Lung (tissue), 17 donors: ENCODE measurements at places on chromosomes 1 and 21. TPM values are rescaled to one million over a fixed set of nuclear protein-coding genes. Genes with fewer than 3 reads are reported as not detected.

Gene CXADR
- 25.2 TPM for total RNA-seq

DNA sequence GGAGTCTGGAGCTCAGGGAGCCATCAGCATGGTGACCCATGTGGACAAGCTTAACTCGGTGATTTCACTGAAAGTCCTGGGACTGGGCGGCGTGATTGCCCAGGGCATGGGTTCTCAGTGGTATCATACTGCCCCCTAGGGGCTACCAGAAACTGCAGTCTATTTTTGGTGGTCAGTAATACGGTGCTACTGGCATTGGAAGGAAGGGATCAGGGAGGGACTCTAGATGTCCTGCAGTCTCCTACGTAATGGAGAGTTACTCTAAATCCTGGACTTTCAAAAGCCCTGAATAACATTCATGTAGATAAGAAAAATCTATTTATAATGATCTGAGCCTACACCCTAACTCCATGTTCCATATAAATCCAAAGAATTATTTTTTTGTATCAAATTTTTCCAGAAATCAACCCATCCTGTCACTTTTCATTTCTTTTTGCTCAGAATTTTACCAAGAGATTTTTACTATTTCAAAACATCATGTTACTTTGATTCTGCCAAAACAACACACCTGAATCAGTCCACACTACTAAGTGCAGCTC, 37.3 kb downstream of the PABPC4 start:
- no peak overlapping the region for H3K4me3 ChIP-seq
- no peaks in the 10 kb centered on the region for H3K27me3 ChIP-seq
- H3K27ac ChIP-seq: no peak overlapping the region
- peaks cover 7% of the 10 kb centered on the region for H3K36me3 ChIP-seq

Gene CENPF
- 2.0 TPM for total RNA-seq

GRCh38 chr21:42272984-42273600, 42.1 kb downstream of the TFF3 start:
- no peak for DNase-seq
- no peak overlapping the region for H3K27ac ChIP-seq
- peaks cover 34% of the 10 kb centered on the region for H3K36me3 ChIP-seq
- H3K27me3 ChIP-seq: no peaks in the 10 kb centered on the region
- no peak overlapping the region for H3K4me3 ChIP-seq

DNA sequence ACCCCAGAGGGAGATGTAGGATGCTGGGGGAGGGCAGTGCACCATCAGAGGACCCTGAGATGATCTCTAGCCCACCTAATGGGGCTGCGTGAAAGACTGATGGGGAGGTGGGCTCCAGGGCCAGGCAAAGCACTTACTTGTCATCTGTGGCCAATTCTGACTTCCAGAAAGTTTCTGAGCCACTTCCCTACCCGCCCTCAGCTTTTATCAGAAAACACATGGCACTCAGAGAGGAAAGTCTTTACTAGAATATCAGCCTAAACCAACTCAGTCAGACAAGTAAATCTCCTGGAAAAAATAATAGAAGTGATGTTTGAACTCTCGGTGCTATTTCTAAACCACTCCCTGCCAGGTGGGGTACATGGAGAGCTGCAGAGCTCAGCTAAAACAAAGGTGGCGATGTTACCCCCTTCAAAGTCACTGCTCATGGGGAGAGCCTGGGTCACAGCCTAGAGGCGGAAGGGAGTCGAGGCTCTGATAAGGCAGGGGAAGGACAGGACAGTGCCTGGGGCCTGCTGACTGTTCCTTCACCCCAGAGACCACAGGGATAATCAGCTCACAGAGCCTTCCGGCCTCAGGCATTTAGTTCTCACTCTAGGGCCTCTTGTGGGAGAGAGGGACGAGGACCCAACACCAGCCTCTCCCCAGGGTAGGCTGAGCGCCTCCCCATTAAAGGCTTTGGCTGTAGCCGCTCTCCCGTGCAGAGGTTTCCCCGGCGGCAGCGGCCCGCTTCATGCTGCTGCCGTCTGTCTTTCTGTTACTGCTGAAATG, 14.2 kb downstream of the SMIM12 start:
- no peak for DNase-seq
- no peak overlapping the region for H3K4me3 ChIP-seq
- peaks cover 3% of the 10 kb centered on the region for H3K4me1 ChIP-seq
- no peaks in the 10 kb centered on the region for H3K36me3 ChIP-seq

- no peaks in the 10 kb centered on the region for H3K36me3 ChIP-seq
- no peak overlapping the region for H3K4me3 ChIP-seq
- H3K27ac ChIP-seq: no peak overlapping the region
- peaks cover 11% of the 10 kb centered on the region for H3K4me1 ChIP-seq
Measured at GRCh38 chr1:95122151-95122697, 5.1 kb downstream of the TLCD4 start.

DNA sequence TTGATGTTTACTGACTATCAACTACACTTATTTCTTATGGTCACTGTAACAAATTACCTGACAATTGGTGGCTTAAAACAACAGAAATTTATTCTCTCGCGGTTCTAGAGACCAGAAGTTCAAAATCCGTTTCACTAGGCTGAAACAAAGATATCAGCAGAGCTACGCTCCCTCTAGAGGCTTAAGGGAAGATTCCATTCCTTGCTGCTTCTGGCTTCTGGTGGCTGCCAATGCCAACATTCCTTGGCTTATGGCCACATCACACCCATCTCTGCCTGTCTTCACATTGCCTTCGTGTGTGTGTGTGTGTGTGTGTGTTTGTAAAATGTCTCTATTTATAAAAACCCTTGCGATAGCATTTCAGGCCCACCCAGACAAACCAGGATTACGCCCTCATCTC, 66.4 kb downstream of the LMX1A start:
- H3K27ac ChIP-seq: no peak overlapping the region
- H3K4me3 ChIP-seq: no peak overlapping the region
- no peaks in the 10 kb centered on the region for H3K4me1 ChIP-seq
